ENCODE measurements at places on chromosomes 16 and 17. TPM values are rescaled to one million over a fixed set of nuclear protein-coding genes. Genes with fewer than 3 reads are reported as not detected.
A peak's percentile ranks its signal among the peaks of the same experiment; 100 is the strongest.

DNA sequence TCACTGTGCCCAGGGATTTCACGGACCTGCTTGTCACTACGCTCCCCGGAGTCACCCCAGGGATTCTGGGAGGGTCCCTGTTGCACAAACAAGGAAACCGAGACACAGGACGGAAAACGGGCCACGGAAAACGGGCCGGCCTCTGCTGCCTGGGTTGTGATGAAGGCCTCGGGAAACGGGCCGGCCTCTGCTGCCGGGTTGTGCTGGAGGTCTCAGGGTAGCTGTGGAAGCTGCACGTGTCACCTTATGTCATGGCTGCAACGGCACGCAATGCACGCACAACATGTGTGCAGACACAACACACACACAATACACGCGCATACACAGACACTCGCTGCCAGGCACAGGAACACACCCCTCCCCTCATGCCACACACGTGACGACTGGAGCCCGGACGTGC lies 27.0 kb upstream of the GNG13 start:
- H3K27ac ChIP-seq = no peak overlapping the region
- H3K4me3 ChIP-seq = no peak overlapping the region
- H3K36me3 ChIP-seq = no peaks in the 10 kb centered on the region
- H3K27me3 ChIP-seq = no peaks in the 10 kb centered on the region
- no peak for DNase-seq
- peaks cover 2% of the 10 kb centered on the region for H3K4me1 ChIP-seq

- H3K36me3 ChIP-seq = no peaks in the 10 kb centered on the region
- H3K4me1 ChIP-seq = no peaks in the 10 kb centered on the region
- no peak overlapping the region for H3K27ac ChIP-seq
Observed at GRCh38 chr16:56032072-56032471, 156.9 kb upstream of the CES5A start.

- H3K27ac ChIP-seq = peak overlapping the region; percentile 95
- H3K4me3 ChIP-seq = no peak overlapping the region
- peak; percentile 49 for DNase-seq
- peaks cover 38% of the 10 kb centered on the region for H3K4me1 ChIP-seq
- H3K27me3 ChIP-seq = no peaks in the 10 kb centered on the region
Observed at GRCh38 chr17:75856062-75856756, 1.1 kb upstream of the WBP2 start.

GRCh38 chr16:20799599-20799998 lies 6.7 kb downstream of the ERI2 start:
- no peaks in the 10 kb centered on the region for H3K27me3 ChIP-seq
- peaks cover 19% of the 10 kb centered on the region for H3K4me1 ChIP-seq
- DNase-seq = no peak
- peaks cover 24% of the 10 kb centered on the region for H3K36me3 ChIP-seq

GRCh38 chr17:8856869-8857575 lies 10.5 kb downstream of the PIK3R6 start:
- peak overlapping the region; percentile 55 for H3K4me3 ChIP-seq
- no peak for DNase-seq
- H3K36me3 ChIP-seq = peaks cover 2% of the 10 kb centered on the region
- H3K27me3 ChIP-seq = peaks cover 3% of the 10 kb centered on the region
- peaks cover 62% of the 10 kb centered on the region for H3K4me1 ChIP-seq
- H3K27ac ChIP-seq = peak overlapping the region; percentile 83

DNA sequence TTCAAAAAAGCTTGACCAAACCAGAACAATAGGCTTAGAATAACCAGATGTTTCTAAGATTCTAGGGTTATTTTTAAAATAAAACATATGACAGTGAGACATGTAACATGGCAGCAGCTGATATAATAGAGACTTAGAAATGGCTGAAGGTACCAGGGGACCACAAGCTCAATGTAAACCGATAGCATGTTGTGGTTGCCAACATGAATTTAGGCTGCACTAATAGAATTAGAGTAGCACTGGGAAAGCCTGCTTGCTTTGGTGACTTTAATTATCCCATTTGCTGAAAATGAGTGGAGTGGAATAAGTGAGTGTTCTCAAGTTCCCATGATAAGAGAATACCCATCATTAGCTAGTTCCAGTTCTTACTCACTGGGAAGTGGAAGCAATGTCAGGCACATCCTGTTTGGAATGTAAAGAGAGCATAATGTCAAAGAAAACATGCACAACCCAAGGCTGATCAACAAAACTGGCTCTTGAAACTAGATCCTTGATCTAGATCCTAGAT lies 621.2 kb upstream of the CDH5 start:
- H3K4me1 ChIP-seq = no peaks in the 10 kb centered on the region
- no peak overlapping the region for H3K4me3 ChIP-seq
- no peak for DNase-seq
- H3K36me3 ChIP-seq = no peaks in the 10 kb centered on the region
- no peak overlapping the region for H3K27ac ChIP-seq

GRCh38 chr17:29972277-29972676 lies 30.8 kb downstream of the EFCAB5 start:
- no peak for DNase-seq
- H3K27ac ChIP-seq = no peak overlapping the region
- H3K36me3 ChIP-seq = no peaks in the 10 kb centered on the region
- no peaks in the 10 kb centered on the region for H3K4me1 ChIP-seq

- peaks cover 20% of the 10 kb centered on the region for H3K36me3 ChIP-seq
- H3K4me1 ChIP-seq = peaks cover 93% of the 10 kb centered on the region
- H3K4me3 ChIP-seq = peak overlapping the region; percentile 44
- peak overlapping the region; percentile 93 for H3K27ac ChIP-seq
- peak; percentile 95 for DNase-seq
- no peaks in the 10 kb centered on the region for H3K27me3 ChIP-seq
Observed at GRCh38 chr16:11100239-11100750, 155.7 kb downstream of the SOCS1 start.

GRCh38 chr17:66301864-66302741 lies at the start of gene PRKCA:
TSS of gene PRKCA (plus strand) at chr17:66302613.
- H3K4me1 ChIP-seq = peaks cover 46% of the 10 kb centered on the region
- H3K27ac ChIP-seq = peak within 1 kb of the TSS; percentile 88
- DNase-seq = peak; percentile 78
- H3K27me3 ChIP-seq = peaks cover 16% of the 10 kb centered on the region

- H3K36me3 ChIP-seq = peaks cover 8% of the 10 kb centered on the region
- no peak overlapping the region for H3K4me3 ChIP-seq
- H3K4me1 ChIP-seq = peaks cover 25% of the 10 kb centered on the region
- peaks cover 6% of the 10 kb centered on the region for H3K27me3 ChIP-seq
Observed at GRCh38 chr17:60528828-60529227, 2.8 kb upstream of the APPBP2 start.

DNA sequence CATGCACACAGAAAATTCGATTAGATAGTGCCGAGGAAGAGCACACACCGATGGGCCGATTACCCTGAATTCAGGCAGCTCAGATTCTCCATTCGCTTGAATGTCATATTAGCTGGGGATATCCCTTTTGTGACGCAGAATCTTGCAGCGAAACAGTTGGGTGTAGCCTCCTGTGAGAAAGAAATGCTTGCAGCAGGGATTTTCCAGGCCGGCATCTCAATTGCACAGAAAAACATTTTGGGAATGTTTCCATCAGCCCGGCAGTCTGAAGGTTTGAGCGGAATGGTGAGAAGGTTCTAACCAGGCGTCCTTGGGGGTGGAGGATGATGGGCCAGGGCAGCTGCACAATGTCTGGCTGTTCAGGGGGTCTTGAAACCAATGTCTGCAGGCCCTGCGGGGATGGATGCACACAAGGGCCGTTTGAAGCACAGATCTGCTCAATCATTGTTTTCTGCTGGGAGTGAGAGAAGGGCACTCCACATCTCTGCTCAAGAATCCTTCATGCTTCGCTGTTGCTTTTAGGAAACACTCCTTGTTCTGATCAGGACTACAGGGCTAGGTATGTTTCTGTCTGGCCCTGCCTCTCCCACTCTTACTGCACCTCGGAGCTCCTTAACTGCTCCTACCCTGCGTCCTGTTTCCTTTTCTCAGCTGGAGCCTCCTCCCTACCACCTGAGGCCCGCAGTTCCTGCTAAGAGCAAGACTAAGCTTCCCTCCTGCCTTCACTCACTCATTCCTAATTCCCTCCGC lies 94.6 kb downstream of the CMIP start:
- no peaks in the 10 kb centered on the region for H3K27me3 ChIP-seq
- H3K36me3 ChIP-seq = no peaks in the 10 kb centered on the region
- DNase-seq = no peak
- peaks cover 12% of the 10 kb centered on the region for H3K4me1 ChIP-seq

GRCh38 chr17:47199627-47200324 lies 9.4 kb upstream of the MYL4 start:
- H3K4me3 ChIP-seq = no peak overlapping the region
- DNase-seq = no peak
- peaks cover 4% of the 10 kb centered on the region for H3K27me3 ChIP-seq
- H3K27ac ChIP-seq = peak overlapping the region; percentile 77
- H3K36me3 ChIP-seq = no peaks in the 10 kb centered on the region
- H3K4me1 ChIP-seq = peaks cover 29% of the 10 kb centered on the region

DNA sequence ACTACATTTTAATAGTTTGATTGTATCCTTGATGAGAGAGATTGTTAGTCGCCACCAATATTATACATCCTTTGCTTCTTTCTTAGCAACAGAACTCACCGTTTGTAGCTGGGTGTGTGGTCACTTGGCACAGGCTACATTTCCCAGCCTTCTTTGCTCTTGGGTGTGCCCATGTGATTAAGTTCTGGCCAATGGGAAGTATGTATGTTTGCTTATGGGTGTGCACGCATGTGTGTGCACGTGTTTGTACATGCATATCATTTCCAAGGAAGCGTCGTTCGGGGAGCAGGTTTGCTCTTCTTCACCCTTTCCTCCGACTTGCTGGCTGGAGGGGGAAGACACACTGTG lies 4.4 kb upstream of the SEC14L1 start:
- H3K4me3 ChIP-seq = no peak overlapping the region
- no peaks in the 10 kb centered on the region for H3K27me3 ChIP-seq
- peaks cover 30% of the 10 kb centered on the region for H3K4me1 ChIP-seq
- no peak overlapping the region for H3K27ac ChIP-seq
- DNase-seq = no peak
- H3K36me3 ChIP-seq = peaks cover 20% of the 10 kb centered on the region

DNA sequence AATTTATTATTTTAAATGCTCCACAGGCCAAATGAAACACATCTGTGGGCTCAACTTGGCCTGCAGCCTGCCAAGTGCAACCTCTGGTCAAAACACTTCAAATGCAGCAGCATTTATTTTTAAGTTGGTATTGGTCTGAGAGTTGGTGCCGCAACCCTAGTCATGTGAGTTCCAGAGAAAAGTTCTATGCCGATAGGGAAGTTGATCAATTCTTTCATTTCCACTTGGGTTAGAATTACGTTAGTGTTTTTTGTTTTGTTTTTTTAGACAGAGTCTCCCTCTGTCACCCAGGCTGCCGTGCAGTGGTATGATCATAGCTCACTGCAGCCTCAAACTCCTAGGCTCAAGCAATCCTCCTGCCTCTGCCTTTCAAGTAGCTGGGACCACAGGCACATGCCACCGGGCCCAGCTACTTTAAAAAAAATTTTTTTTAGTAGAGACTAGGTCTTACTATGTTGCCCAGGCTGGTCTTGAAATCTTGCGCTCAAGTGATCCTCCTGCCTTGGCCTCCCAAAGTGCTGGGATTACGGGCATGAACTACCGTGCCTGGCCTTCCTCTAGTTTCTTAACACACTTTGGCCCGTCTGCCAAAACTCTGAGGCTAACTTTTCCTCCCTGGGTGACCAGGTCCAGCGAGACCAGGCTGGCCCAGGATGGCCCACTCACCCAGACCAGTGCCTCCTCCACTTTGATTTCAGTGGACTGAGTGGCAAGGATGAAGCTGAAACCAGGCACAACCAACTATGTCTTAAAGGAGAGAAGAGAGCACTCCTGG lies 221.1 kb downstream of the MRTFB start:
- H3K4me1 ChIP-seq = peaks cover 1% of the 10 kb centered on the region
- no peak overlapping the region for H3K4me3 ChIP-seq
- H3K27ac ChIP-seq = no peak overlapping the region
- DNase-seq = no peak

DNA sequence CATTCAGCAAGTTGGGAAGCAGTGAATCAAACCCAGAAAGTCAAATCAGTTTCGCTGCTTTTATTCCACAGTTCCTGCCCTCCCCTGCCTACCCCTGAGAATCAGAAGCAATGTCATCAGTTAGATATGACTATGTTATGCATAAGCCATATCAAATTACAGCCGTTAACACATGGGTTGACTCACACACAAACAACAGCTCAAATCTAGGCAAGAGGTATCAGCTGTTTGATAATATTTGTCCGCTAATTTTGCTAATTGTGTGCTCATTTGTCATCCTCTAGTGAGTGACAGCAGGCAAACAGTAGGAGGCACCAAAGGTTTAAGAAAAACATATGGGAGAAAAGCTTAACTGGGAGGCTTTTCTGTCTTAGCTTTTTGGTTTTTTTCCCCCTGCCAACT lies 327.4 kb upstream of the CCL2 start:
- no peaks in the 10 kb centered on the region for H3K4me1 ChIP-seq
- no peaks in the 10 kb centered on the region for H3K27me3 ChIP-seq
- no peak overlapping the region for H3K4me3 ChIP-seq
- DNase-seq = no peak
- no peak overlapping the region for H3K27ac ChIP-seq
- no peaks in the 10 kb centered on the region for H3K36me3 ChIP-seq

DNA sequence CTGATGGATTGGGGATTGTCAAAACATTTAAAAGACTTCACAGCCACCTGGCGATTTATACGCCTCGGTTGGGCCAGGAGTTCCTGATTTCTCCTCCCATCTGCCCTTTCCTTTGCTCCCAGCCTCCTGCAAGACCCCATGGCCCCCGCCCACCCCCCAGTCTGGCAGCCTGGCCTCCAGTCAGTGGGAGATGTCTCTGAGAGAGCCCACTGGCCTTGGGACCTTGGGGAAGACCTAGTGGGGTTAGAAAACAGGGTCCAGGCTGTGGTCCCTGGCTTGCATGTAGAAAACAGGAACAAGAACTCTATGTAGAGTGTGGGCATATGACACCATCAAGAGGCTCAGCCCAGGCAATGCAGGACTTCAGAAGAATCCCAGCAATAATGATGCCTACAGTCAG lies 209.4 kb upstream of the C16orf82 start:
- H3K4me1 ChIP-seq = no peaks in the 10 kb centered on the region
- DNase-seq = no peak
- peaks cover 4% of the 10 kb centered on the region for H3K36me3 ChIP-seq
- no peak overlapping the region for H3K27ac ChIP-seq

- DNase-seq = no peak
- H3K27me3 ChIP-seq = peaks cover 50% of the 10 kb centered on the region
- H3K4me1 ChIP-seq = peaks cover 2% of the 10 kb centered on the region
- H3K36me3 ChIP-seq = no peaks in the 10 kb centered on the region
- no peak overlapping the region for H3K27ac ChIP-seq
Observed at GRCh38 chr17:30229012-30229411, 6.5 kb downstream of the SLC6A4 start.

GRCh38 chr16:11224894-11225676 lies 30.9 kb downstream of the SOCS1 start:
- H3K36me3 ChIP-seq = peaks cover 2% of the 10 kb centered on the region
- H3K27me3 ChIP-seq = no peaks in the 10 kb centered on the region
- H3K4me3 ChIP-seq = peak overlapping the region; percentile 65
- H3K4me1 ChIP-seq = peaks cover 75% of the 10 kb centered on the region
- H3K27ac ChIP-seq = peak overlapping the region; percentile 99

Gene KRTAP3-2
- total RNA-seq = not detected

Gene TBC1D16
- 1.2 TPM for total RNA-seq

Gene SULT1A3
- 23.4 TPM for total RNA-seq

Gene CHST5
- total RNA-seq = not detected

Gene VMO1
- total RNA-seq = 0.37 TPM

Gene MYO15B
- total RNA-seq = 25.6 TPM

Gene CCL8
- not detected for total RNA-seq

Gene PPM1E
- 0.07 TPM for total RNA-seq

Gene GRB7
- total RNA-seq = not detected

Gene HYDIN
- total RNA-seq = not detected

Gene APOBR
- total RNA-seq = 28.0 TPM
